Caco-2 (cell line): ENCODE measurements at places on chromosomes 1 and 21. TPM values are rescaled to one million over a fixed set of nuclear protein-coding genes. Genes with fewer than 3 reads are reported as not detected.

DNA sequence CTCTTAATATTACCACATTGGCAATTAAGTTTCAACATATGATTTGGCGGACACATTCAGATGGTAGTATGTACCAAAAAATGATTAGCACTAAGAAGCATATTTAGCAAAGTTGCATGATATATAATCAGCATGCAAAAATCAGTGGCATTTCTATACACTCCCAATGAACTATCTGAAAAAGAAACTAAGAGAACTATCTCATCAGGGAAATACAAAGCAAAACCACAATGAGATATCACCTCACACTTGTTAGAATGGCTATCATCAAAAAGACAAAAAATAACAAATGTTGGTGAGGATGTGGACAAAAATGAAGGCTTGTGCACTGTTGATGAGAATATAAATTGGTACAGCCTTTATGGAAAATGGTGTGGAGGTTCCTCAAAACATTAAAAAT lies 31.4 kb upstream of the DENND1B start:
- no peak overlapping the region for H3K4me3 ChIP-seq
- no peak for DNase-seq
- H3K27me3 ChIP-seq: no peaks in the 10 kb centered on the region
- H3K27ac ChIP-seq: no peak overlapping the region

GRCh38 chr1:179637211-179637860 lies 45.7 kb downstream of the TDRD5 start:
- H3K27me3 ChIP-seq: no peaks in the 10 kb centered on the region
- DNase-seq: no peak
- no peak overlapping the region for H3K27ac ChIP-seq

DNA sequence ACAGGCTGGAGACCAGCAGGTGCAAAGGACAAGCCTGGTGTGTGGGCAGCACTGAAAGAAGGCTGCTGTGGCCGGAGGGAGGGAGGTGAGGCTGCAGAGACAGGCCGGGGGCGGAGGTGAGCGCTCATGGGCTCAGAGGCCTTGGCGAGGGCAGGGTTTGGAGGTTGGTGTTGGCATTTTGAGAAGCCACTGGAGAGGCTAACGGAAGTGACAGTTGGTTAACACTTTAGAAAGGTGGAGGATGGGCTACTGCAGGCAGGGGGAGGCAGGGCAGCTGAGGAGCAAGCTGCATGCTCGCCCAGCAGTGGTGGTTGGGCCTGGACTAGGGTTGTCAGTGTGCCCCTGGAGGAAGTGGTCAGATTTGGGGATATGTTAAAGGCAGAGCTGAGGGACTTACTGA lies 37.5 kb downstream of the QSOX1 start:
- no peaks in the 10 kb centered on the region for H3K27me3 ChIP-seq
- H3K36me3 ChIP-seq: no peaks in the 10 kb centered on the region
- peaks cover 4% of the 10 kb centered on the region; the same call in 1 of the 2 replicates for H3K4me1 ChIP-seq
- no peak overlapping the region for H3K27ac ChIP-seq
- DNase-seq: no peak
- no peak overlapping the region for H3K4me3 ChIP-seq

DNA sequence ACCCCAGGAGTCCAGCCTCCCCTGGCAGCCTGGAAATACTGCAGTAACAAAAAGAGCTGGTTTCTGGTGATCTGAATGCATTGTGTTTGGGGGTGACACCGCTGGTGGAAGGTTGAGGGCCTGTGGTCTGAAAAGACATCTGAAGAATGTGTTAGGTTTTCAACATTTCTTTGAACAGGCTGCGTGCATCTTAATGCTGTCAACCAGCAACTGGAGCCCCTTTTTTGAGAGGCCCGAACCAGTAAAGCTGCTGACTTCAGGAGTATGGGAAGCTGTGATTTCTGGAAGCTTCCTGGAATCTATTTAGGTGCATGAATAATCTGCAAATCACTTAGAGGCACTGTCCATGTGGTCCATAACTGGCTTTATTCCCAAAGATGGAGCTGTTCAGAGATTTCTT lies 17.0 kb downstream of the ATP5PO start:
- DNase-seq: no peak
- no peaks in the 10 kb centered on the region for H3K4me1 ChIP-seq
- H3K4me3 ChIP-seq: no peak overlapping the region
- H3K27ac ChIP-seq: no peak overlapping the region
- H3K36me3 ChIP-seq: no peaks in the 10 kb centered on the region
- no peaks in the 10 kb centered on the region for H3K27me3 ChIP-seq

The CELA3B gene
- total RNA-seq: not detected in 2 replicates
